ENCODE measurements at places on chromosomes 4 and X. TPM values are rescaled to one million over a fixed set of nuclear protein-coding genes. Genes with fewer than 3 reads are reported as not detected.

The HPGDS gene
- total RNA-seq: not detected

The GPRIN3 gene
- 69.7 TPM for total RNA-seq

The CXCL11 gene
- not detected for total RNA-seq

The BBS12 gene
- 1.6 TPM for total RNA-seq

The MTNR1A gene
- total RNA-seq: not detected

The WDR17 gene
- 1.3 TPM for total RNA-seq

DNA sequence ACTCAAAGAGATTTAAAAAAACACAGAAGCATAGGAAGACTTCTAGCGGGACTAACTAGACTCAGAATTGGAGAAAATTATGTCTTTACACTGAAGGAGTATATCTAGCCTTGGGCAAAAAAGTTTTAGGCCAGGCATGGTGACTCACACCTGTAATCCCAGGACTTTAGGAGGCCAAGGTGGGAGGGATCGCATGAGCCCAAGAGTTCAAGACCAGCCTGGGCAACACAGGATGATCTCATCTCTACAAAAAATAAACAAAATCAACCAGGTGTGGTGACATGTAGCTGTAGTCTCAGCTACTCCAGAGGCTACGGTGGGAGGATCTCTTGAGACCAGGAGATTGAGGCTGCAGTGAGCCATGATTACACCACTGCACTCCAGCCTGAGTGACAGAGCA, 99.5 kb downstream of the NEUROG2 start:
- no peak for ATAC-seq

GRCh38 chr4:160772668-160773067, 1391.1 kb downstream of the FSTL5 start:
- no peak for ATAC-seq

- no peak for ATAC-seq
These were observed 994.2 kb downstream of the ADGRL3 start for GRCh38 chr4:62194342-62194741.

DNA sequence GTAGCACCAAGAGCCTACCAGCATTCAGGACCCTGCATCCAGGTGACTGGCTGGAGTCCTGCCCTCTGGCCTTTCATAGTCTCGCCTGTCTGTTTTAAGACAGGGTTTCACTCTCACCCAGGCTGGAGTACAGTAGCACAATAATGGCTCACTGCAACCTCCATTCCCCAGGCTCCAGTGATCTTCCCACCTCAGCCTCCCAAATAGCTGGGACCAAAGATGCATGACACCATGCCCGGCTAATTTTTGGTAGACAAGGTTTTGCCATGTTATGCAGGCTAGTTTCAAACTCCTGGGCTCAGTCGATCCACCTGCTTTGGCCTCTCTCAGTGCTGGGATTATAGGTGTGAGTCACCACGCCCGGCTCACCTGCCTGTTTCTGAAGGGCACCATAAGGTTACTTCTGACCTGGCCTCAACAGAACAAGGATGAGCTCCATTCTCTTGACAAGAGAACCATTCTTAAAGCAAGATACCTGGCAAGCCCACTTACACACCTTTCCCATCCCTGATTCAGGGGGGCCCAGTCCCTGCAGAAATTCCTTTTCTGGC, 6.7 kb downstream of the RPS4X start:
- ATAC-seq: no peak

DNA sequence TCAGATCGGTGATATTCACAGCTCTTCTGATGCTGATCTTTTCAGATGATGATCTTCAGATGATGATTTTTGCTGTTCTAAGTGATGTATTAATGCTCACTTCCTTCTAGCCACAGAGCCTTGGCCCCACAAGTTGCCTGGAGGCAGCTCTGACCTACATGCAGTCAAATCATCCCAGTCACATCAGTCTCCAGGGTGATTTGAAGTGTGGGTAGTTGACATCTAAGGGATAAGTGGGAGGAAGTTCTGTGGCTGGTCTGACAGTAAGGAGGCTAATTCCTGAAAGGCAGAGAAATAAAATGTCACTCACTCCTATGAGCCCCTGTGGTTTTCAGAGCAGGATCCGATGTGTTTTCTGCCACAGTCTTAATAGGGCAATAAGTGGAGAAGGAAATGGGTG, 79.8 kb upstream of the RPL34 start:
- ATAC-seq: peak; percentile 77

DNA sequence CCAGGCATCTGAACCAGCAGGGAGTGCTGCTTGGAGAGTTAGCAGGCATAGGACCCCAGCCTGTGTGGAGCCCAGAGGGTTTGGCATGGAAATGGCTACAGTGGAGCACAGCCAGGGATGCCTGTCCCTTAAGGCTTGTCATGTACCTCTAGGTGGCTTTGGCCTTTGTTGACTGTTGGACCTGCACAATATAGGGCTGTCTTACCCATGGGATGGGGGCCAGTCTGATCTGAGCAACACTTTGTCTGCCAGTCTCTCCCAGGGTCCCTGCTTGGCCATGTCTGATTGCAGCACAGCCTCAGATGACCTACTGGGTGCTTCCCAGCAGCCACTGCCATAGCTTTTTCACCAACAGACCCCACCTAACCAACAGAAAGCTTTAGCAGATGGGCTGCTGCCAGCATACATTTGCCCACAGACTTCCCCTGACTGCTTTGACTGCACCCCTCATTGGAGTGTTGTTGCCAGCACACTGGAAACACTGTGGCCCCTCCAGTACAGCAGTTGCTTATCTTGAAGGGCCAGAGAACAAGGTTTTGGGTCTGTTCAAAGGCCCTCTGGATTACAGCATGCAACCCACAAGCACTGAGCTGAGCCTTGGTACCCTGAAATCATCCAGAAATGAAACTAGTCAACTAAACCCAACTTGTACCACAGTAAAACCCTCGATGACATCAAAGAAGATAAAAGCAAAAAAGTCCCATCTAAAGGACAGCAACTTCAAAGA, 22.1 kb downstream of the ANAPC10 start:
- ATAC-seq: peak; percentile 58
